ENCODE measurements at places on chromosomes 5 and 9.

- DNase-seq = no peak
Measured at GRCh38 chr9:121267689-121268597, at the start of gene GSN. Gene GSN (plus strand): TSS chr9:121268162. CDS start chr9:121301972, 33,810 bp downstream.

GRCh38 chr5:2173151-2173834, 290.6 kb upstream of the IRX4 start:
- no peak for DNase-seq

DNA sequence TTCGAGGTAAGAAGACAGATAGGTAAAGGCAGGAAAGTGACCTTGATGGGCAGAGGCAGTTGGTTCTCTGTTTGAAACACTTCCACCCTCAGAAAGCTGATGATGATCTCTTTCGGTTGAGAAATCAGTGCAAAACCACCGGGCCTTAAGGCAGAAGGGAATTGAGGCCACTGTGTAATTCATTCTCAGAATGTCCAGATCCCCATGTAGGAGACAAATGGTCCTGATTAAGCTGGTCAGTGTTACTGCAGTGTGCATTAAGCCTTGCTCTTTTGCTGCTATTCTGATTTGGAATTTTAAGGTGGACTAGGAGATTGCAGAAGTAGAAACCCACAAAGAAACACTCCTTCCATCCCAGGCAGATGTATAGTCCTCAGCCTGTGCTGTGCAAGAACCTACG, 255.2 kb downstream of the ARHGAP26 start:
- DNase-seq = no peak

DNA sequence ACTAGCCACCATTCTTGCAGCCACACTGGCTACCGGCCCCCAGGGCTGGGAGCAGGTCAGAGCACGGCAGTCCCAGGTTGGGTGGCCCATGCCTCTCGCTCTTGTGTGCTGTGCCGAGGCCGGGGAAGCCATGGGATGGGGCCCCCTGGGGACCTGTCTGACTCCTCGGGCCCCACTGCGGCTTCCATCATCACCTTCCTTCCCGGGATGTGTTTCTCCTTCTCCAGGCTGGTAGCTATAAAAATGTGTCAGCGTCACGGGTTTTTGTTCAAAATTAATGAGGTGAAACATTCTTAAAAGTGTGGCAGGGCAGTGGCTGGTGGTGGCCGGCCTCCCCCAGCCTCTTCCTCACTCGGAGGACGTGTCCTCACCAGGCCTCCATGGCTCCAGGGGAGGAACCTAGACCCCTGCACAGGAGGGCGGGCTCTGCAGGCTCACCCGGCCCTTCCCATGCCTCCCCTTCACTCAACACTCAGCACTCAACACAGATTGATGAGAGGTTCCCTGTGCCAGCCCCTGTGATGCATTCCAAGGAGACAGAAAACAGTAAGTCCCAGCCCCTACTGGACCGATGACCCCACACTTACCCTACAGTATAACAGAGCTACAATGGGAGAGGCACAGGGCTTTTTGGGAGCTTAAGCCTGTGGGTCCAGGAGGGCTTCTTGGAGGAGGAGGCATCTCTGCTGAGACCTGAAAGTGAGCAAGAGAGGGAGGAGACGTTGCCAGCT, 43.2 kb downstream of the PTGES start:
- DNase-seq = no peak

GRCh38 chr9:34084562-34084961, 35.9 kb upstream of the UBAP2 start:
- no peak for DNase-seq

- no peak for DNase-seq
Measured at GRCh38 chr9:93960221-93960970, 5.2 kb upstream of the BARX1 start.

DNA sequence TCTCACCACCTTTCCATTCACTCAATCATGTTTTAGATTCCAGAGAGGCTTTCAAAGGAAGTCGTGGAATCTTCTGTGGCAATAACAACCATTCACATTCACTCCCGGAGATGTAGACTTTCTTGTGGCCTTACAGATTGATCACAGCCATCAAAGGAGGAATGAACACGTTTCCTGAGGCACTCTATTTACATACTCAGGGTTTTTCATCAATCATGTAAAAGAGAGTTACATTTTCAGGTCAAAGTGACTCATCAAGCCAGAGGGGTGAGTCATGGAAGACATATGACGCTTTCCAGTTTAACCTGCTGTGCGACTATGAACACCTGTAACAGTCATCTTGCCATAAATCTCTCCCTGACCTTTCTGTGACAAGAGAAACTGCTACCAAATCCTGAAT, 39.3 kb upstream of the RAD23B start:
- DNase-seq = no peak

GRCh38 chr9:29348999-29349398, 1775.7 kb upstream of the C9orf72 start:
- no peak for DNase-seq

GRCh38 chr5:136484808-136485325, 119.5 kb upstream of the TRPC7 start:
- DNase-seq = no peak

DNA sequence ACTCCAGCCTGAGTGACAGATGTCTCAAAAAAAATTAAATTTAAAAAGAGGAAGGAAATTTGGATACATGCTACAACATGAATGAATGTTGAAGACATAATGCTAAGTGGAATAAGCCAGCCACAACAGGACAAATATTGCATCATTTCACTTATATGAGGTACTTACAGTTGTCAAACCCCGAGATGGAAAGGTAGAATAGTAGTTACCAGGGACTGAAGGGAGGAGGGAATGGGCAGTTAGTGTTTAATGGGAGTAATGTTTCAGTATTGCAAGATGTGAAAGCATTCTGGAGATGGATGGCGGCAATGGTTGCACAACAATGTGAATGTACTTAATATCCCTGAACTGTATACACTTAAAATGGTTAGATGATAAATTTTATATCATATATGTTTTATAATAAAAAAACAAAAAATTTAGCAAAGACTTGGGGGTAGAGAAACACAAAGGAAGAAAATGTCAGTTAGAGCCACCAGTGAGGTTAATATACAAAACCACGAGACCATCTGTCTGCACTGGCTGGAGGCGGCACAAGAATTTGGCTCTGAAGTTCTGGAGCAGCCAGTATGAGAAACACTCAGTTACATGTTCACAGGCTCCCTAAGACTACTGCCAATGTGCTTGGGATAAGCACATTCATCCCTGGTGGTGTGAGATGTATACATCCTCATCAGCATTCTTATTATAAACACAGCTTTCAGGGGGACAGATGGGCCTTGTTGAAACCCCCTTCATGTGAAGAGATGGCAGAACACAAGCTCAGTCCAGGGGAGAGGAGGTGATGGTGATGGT, 37.0 kb upstream of the RPS23 start:
- peak; percentile 86 for DNase-seq

GRCh38 chr5:172049226-172049796, 42.9 kb upstream of the FBXW11 start:
- DNase-seq = no peak

GRCh38 chr9:88710449-88710848, 175.5 kb downstream of the NXNL2 start:
- DNase-seq = no peak

GRCh38 chr5:138616508-138616907, 41.3 kb upstream of the HSPA9 start:
- peak; percentile 19 for DNase-seq

DNA sequence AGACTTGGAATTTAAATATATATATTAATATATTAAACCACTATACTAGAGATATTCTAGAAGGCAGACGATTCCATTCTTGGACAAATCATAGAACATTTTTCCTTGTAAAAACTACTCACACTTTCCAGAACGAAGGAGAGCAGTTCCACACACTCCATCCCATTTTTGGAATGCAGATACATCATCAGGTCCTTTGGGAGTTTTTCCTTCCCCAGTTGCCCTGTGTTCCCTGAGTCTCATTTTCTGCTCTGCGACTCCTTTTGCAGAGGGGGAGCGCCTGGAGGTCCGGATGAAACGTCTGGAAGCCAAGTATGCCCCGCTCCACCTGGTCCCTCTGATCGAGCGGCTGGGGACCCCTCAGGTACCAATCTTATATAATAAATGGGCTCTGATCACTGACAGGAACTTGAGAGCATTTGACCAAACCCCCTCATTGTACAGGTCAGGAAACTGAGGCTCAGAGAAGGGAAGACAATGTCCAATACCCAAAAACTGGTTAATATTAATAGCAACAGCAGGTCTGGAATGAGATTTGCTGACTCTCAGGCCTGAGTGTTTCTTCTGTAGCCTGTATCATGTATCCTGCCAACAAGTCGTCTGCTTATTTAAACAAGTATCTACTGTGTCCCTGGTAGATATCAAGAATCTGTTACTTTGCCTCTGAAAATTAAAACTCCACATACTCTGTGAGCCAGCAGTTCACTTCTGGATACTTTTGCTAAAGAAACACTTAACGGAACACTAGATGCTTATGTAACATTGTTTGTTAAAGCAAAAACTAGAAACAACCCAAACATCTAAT, 76.8 kb upstream of the NIPAL4 start:
- DNase-seq = no peak

- no peak for DNase-seq
Measured at GRCh38 chr5:15249152-15249551, 250.8 kb upstream of the FBXL7 start.

DNA sequence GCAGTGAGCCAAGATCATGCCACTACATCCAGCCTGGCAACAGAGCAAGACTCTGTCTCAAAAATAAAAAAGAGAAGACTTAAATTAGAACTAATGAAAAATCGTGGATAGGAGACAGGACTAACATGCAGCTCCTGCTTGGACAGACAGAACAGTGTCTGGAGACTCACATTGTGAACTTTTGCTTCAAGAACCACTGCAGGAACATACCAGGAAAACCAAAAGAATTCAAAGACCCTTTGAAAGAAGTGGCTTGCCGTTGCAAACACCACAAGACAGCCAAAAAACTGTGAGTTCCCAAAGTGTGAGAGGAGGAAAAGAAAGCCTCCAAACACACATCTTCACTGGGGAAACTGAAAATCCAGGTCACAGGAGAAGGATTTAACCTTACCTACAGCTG, 48.8 kb upstream of the SNAPC3 start:
- DNase-seq = no peak

DNA sequence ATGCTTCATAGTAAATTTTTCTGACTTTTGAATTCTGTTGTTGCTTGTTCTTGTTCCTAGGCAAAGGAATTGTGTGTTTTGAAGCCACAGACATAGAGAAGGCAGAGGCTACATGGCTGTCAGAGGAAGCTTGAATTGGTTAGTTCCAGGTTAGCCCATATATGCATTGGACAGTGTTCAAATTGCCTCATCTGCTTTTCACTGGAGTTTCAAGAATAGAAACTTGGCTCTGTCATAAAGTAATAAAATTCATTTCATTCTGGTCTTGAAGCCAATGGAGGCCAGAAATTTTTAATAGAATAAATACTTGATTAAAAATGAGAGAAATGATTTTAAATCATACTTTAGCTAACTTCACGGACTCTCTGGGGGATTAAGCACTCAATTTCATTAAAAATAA, 178.0 kb downstream of the YIPF5 start:
- DNase-seq = no peak

DNA sequence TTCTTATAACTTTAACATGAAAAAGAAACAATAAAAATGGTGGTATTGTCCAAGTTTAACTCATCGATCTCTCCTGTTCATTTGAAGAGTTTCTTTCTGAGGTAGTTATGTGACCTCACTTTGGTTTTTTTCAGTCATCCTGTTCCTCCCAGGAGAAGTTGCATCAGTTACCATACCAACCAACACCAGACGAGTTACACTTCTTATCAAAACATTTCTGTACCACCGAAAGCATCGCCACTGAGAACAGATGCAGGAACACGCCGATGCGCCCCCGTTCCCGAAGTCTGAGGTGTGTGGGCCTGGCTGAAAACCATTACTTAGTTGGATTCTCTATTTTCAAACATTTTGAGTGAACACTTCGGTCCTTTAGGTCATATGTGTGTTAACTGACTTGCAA, 96.3 kb downstream of the CD180 start:
- no peak for DNase-seq

- peak; percentile 54 for DNase-seq
Measured at GRCh38 chr9:128072144-128073021, 4.4 kb downstream of the SLC25A25 start.

DNA sequence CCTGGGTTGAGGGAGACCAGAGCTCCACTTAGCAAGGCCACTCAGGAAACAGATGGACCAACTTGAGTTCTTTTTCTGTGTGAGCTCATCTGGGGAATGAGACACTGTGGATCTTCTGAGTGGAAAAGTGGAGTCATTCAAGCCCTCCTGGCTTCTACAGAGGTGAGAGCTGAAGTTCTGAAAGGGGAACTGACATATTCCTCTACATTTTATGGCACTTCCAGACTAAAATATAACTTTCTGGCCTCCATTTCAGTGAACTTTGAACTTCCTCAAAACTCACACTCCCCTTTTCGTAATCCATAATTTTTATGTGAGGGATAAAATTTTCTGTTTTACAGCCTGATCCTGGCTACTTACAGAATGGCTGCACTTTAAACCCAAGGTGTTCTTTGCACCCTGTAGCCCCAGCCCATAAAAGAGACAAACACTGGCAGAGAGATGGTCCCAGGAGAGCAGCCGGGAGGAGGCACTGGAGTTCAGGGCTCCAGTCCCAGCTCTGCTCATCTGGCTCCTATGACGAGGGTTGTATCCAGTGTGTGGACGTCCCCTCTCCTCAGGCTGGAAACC, 10.8 kb downstream of the SPAAR start:
- no peak for DNase-seq

DNA sequence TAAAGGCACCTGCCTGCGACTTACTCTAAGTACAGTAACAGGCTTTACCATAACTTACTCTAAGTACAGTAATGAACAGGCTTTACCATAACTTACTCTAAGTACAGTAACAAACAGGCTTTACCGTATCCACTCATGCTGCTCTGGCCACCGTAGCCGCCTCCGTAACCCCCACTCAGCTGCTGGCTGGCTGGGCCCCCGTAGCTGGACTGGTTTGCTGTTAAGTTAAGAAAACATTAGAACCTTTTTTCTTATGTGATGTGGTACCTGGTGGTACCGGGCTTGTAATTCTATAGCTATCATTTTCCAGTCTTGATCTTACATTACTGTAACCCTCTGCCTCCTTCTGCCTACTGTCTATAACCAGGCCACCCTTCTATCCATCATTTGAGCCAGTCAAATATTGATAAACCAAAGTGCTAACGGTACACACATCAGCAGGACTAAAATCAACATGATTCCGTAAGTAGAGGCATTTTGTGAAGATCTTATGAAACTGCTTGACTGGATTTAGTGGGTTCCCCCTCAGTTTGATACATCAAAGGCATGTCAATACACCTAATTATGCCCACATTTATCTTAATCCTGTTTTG, 7.4 kb downstream of the HNRNPH1 start:
- DNase-seq = no peak

All from DND-41 (cell line).